ENCODE measurements at places on chromosomes 1 and 21. TPM values are rescaled to one million over a fixed set of nuclear protein-coding genes. Genes with fewer than 3 reads are reported as not detected.

DNA sequence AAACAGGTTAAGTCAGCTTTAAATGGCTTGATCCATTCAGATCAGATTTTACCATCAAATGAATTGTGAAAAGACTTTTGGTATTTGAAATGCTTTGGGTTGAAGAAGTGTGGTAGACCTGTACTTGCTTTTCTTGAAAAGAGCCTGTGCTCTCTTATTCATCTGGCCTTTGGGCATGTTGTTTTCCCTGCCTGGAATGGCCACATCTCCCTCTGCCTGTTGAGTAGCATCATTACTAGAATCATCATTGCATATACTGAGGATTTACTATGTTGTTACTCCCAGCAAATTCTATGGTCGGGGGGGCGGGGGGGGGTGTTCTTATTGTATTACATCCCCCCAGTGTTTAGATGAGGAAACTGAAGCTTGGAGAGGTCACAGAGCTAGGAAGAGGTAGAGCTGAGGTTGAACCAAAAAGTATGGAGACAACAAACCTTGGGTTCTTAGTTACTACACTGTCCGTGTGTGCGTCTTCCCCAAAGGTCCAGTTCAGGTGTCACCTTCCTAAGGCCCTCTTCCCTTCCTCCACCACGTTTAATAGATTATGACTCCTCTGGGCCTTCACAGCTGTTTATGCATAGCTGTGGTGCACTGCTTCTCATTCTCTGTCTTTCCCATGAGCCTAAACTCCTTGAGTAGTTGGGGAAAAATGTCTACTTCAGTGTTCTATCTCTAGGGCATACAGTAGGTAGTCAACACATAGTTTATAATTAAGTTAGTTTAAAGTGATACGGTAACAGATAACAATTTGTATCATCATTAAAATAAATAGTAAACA, 246.4 kb upstream of the HOOK1 start:
- no peak for ATAC-seq

GRCh38 chr1:203100516-203100869, 14.7 kb upstream of the MYOG start:
- ATAC-seq, result no peak

DNA sequence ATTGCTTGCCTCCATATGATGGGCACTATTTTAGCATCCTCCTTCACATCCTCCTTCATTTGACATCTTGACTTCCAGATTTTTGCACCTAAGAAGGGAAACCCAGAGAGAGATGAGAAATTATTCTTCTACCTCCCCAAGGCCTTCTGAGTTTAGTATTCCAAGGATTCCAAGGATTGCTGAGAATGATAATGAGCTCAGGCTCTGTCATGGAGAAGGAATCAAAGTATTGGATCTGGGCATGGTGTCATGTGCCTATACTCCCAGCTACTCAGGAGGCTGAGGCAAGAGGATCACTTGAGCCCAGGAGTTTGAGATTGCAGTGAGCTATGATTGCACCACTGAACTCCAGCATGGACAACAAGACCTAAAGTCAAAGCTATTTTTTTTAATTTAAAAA, 26.6 kb upstream of the ZNF281 start:
- no peak for ATAC-seq

DNA sequence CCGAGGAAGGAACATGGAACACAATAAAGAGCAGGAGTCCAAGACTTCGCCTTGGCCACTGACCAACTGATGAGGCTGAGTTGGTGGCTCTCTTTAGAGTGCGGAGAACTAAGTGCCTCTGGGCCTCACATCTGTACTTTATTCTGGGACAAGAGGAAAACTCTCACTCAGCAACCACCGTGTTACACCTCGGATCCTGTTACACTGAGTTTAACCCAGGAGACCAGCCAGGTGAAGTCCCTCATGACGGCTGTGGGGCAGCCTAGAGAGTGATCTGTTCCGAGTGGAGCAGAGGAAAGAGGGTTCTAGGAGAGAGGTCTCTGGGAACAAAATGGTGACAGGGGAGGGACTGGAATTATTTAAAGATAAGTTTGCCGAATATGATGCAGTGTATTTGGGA, 33.5 kb upstream of the AGL start:
- no peak for ATAC-seq

GRCh38 chr1:228646717-228647522, 88.4 kb upstream of the RHOU start:
- ATAC-seq, result peak; percentile 66

GRCh38 chr1:208163539-208163938, 80.6 kb downstream of the PLXNA2 start:
- no peak for ATAC-seq

DNA sequence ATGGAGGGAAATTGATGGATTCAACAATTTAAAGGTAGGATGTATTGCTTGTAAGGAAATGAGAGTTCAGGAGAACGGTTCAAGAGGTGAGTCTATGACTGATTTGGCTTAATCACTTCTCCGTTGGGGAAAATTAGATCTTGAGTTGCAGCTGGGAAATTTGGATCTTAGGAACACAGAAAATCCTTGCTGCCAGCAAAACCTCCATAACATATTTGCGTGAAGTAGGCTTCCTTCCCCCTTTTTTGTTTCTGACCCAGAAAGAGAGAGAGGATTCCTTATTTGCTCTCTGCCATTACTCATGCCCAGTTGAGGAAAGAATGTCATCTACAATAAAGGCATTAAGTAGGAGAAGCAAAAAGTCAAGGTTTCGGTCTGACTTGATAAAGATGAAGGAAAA, 73.5 kb upstream of the PDC start:
- no peak for ATAC-seq

- no peak for ATAC-seq
Measured at GRCh38 chr1:206469411-206469932, 804 bp upstream of the IKBKE start.

DNA sequence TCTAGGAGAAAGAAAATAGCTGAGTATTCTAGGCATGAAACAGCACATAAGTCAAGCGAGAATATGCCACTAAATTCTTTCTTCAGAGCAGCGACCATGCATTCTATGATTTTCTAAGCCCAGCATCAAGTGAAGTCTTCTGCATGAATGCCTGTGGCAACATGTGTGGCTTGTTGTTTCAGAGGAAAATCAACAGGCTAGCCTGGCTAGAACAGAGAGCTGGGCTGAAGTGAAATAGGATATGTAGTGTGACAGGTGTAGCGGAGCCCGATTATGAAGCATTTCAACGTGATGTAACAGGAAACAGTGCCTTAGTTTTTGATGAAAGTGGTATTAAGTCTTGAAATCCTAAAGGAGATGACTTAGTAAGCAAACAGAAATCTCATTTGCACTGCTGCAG, 7.0 kb downstream of the CSDE1 start:
- ATAC-seq, result peak; percentile 24

GRCh38 chr1:175188936-175189335, 3.6 kb downstream of the KIAA0040 start:
- no peak for ATAC-seq

DNA sequence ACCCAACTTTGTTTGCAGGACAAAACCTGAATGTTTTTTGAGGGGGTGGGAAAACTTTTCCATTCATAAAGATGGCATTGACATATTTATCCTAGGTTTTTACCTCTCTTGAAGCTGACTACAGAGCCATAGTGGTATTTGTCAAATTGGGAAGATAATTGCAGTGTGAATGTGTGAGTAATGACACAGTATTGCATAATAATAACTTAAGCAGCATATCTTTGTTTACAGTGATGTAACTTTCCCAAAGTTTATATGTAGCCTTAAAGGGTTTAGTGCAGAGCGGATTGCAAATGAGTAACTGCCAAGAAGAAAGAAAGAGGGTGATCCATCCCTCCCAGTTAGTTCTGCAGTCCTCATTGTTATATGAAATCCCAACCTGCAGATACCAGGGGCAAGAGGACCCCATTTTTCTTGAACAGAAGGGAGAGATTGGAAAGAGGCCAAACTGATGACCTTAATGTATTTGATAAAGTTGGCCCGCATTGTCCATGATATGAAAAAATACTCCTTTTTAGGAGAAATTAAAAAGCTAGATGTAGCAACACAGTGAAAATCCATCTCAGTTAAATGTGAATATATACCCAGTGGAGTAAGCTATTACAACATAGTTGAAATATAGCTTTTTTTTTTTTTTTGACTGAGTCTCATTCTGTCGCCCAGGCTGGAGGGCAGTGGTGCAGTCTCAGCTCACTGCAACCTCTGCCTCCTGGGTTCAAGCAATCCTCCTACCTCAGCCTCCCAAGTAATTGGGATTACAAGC, 23.7 kb upstream of the NFIA start:
- no peak for ATAC-seq

The E2F2 gene
- total RNA-seq, result 7.6 TPM

The CFAP57 gene
- total RNA-seq, result 3.3 TPM

DNA sequence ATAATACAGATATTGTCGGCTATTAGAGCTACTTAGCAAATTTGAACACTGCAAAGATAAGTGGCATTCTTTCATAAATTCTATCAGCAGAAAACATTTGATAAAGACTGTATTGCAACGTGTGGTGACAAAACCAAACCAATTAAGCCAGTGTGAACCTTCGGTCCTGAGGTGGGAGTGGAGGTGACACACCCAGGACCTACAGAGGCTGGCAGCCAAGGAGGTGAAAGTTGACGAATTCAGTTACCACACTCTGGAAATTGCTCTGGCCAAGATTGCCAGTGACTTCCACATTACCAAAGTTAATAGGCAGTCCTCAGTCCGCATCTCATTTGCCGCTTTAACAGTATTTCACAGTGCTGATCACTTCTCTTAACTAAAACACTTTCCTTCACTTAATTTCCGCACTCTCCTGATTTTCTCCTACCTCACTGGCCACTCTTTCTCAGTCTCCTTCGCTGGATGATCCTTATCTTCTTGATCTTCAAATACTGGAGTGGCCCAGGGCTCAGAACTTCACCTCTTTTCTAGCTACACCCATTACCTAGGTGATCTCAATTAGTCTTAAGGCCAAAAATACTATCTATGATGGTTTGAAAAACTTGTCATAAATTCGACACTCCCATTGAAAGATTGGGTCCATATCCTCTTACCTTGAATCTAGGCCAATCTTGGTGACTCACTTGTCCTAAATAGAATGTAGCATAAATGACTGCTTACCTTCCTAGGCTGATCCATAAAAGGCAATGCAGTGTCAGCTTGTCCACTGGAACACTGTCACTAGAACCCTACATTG, 5.1 kb upstream of the CDC42BPA start:
- no peak for ATAC-seq

DNA sequence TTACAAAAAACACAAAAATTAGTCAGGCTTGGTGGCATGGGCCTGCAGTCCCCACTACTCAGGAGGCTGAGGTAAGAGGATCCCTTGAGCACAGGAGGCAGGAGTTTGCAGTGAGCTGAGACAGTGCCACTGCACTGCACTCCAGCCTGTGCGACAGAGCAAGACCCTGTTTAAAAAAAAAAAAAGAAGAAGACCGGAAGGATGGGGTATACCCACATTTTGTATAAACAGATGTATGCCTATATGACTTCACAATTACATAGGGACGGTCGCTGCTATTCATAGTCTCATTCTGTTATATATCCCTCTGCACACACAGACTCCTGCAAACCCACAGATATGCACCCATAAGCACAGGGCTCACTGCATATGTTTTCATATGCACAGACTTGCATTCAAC, 12.7 kb downstream of the LCK start:
- ATAC-seq, result no peak

- no peak for ATAC-seq
Measured at GRCh38 chr1:180542113-180542837, 16.5 kb upstream of the OVAAL start.

The MEGF6 gene
- 2.5 TPM for total RNA-seq

DNA sequence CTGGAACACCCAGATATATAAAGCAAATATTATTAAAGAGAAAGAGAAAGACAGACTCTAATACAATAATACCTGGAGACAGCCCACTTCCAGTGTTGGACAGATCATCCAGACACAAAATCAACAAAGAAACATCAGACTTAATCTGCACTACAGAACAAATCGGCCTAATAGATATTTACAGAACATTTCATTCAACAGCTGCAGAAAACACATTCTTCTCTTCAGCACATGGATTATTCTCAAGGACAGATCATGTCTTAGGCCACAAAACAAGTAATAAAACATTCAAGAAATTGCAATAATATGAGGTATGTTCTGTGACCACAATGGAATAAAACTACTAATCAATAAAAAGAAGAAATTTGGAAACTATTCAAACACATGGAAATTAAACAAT, 398.3 kb upstream of the DUSP10 start:
- no peak for ATAC-seq

The LHX8 gene
- total RNA-seq, result 0.17 TPM

The SLFNL1 gene
- 0.51 TPM for total RNA-seq

GRCh38 chr1:175861626-175862367, 118.4 kb upstream of the TNR start:
- no peak for ATAC-seq

DNA sequence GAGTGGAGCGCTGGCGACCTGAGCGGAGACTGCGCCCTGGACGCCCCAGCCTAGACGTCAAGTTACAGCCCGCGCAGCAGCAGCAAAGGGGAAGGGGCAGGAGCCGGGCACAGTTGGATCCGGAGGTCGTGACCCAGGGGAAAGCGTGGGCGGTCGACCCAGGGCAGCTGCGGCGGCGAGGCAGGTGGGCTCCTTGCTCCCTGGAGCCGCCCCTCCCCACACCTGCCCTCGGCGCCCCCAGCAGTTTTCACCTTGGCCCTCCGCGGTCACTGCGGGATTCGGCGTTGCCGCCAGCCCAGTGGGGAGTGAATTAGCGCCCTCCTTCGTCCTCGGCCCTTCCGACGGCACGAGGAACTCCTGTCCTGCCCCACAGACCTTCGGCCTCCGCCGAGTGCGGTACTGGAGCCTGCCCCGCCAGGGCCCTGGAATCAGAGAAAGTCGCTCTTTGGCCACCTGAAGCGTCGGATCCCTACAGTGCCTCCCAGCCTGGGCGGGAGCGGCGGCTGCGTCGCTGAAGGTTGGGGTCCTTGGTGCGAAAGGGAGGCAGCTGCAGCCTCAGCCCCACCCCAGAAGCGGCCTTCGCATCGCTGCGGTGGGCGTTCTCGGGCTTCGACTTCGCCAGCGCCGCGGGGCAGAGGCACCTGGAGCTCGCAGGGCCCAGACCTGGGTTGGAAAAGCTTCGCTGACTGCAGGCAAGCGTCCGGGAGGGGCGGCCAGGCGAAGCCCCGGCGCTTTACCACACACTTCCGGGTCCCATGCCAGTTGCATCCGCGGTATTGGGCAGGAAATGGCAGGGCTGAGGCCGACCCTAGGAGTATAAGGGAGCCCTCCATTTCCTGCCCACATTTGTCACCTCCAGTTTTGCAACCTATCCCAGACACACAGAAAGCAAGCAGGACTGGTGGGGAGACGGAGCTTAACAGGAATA, 4.2 kb downstream of the TFAP2E start:
- ATAC-seq, result peak; percentile 13

DNA sequence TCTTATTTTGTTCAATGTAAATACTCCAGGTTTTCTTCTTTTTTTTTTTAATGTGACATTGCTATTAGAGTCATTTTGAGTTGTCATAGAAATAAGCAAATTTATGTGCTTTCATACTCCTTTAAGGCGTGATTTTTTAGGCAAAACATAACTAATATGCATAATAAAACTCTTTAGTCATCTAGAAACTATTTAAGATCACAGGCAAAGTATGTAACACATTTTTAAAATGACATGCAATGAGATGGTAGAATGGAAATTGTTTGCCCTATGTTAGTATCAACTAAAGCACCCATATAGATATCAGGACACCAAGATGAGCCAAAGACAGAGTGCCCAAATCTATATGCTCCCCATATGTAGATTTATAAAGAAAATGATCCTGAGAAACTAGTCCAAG, 41.5 kb upstream of the SGIP1 start:
- ATAC-seq, result no peak

The LRRC39 gene
- total RNA-seq, result 2.3 TPM

All from motor neuron (in vitro differentiated cells).